Hematopoietic multipotent progenitor cell treated with erythropoietin and hydrocortisone succinate and interleukin-3 and kit ligand, for 4 days (in vitro differentiated cells): ENCODE measurements at places on chromosomes 1 and 21.

- no peak for DNase-seq
These were observed 4.3 kb downstream of the PFKL start for GRCh38 chr21:44304011-44304616.

DNA sequence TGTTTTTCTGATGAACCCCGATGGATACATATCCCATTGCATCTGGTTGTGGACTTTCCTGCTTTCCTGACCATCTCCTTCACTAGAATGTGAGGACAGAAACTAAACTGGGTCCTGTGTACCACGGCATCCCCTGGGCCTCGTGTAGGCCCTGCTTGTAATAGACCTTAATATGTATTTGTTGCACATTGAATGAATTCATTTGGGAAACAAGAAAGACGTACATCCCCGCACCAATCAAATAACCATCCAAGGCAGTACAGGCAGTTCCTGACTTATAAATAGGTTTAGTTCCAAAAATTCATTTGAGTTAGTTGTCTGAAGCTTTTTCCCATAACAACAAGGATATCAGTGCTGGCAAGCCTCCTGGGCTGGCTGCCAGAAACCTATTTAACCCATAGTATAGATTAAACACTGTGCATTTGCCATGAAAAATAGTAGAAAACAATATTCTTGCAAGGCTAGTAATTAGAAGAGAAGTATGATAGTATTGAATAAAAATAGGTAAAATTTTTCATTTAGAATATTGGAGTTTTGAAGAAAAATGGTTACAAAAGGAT lies 81.8 kb upstream of the CD34 start:
- DNase-seq = peak; percentile 62

DNA sequence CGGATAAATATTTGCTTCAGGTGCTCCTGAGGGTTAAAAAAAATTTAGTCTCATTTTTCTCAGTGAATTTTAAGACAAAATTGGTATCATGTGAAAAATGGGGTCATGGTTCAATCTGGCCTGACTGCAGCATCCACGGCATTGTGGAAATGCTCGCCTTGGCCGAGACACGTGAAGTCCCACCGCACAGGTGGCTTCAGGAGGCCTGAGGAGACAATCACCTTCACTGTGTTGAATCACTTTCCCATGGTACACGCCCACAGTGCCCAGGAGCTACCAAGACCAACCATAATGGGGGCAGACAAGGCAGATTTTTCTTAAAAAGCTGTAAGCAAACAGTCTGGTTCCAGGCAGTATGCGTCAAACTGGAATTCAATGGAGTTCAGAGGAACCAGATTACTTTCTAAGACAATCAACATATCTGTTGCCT lies 11.0 kb upstream of the CPLANE2 start:
- DNase-seq = no peak

DNA sequence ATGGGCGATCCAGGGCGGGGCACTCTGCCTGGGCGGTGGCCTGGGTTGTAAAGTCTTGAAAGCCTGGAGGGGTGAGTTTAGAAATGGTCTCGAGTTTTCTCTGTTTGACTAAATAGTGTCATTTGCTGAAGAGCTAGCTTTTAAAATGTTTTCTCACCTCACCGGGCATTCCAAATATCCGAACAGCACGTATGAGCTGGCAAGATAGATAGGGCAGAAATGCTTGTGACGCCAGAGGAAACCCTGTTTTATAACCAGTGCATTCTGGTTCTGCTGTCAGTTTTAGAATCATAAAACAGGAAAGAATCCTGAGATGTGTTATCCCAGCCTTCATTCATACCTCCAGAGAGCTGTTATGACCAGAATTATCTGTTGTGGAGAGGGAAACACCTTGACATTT lies 725 bp downstream of the RTCA start:
- peak; percentile 41 for DNase-seq

- peak; percentile 79 for DNase-seq
These were observed 37.8 kb downstream of the LRRC71 start for GRCh38 chr1:156958247-156958714.
